ENCODE measurements at places on chromosomes 4 and X.

DNA sequence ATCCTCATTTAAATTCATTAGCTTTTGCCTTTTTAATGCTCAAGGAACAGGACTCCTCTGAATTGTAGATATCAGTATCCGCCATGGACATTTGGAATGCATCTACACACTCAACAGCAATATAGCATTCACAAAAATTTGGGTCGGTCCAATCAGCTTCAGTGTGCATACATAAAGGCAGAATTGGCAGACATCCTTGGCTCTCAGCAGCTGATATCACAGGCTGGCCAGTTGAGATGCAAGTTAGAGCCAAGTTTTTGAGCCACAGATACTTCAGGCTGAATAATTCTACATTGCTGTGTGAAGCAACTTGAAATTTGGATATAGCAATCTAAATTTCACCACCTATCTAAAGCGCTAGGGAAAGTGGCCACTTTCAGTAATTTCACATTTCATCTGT is 821.1 kb downstream of the PCDH19 start:
- DNase-seq, result no peak

DNA sequence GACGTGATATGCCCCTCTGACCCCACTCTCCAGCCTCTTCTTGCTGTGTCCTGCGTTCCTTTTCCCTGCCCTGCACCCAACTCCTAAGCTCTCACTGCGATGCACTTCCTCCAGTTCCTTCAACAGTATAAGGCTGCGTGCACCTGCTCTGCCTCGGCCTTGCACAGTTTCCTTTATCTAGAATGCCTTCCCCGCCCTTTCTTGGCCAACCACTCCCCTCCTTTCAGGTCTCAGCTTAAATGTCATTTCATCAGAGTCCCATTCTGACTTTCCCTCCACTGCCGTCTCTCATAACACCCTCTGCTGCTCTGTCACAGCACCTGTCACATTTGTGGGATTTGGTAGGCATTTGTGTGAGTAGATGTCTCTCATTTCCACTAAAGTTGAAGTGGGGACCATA is 58.4 kb upstream of the NEIL3 start:
- no peak for DNase-seq

GRCh38 chr4:145307120-145307519 is 126.7 kb upstream of the OTUD4 start:
- no peak for DNase-seq

GRCh38 chr4:179328627-179329026 is 1886.4 kb upstream of the AGA start:
- no peak for DNase-seq

DNA sequence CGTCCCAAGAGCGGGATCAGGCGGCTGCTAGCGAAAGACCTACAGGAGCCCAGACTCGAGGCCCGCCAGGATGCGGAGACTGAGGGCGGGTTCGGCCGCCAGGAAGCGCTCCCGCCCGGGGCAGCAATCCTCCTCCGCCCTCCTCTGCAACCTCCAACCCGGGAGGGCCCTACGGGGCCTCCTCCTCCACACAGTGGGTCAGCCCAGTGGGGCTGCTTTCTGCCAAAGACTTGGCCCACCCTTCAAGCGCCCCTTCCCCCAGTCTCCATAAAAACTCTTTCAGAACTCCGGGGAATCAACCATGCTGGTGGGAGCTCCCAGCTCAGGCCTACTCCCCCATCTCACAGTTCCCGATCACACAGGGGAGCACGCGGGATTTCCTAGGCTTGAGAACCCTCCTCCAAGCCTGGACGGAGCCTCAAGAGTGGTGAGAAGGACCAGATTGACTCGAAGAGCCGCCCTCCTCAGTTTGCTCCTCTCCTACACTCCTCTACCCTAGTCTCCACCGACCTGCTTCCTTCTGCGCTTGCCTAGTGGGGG is 77.5 kb downstream of the RLIM start:
- no peak for DNase-seq

GRCh38 chrX:10989386-10989785 is 121.7 kb upstream of the HCCS start:
- DNase-seq, result no peak

Measured in CD4-positive, alpha-beta T cell treated with Interleukin-12 subunit alpha and Interleukin-12 subunit beta, for 1 hour (primary cell).